ENCODE measurements at places on chromosomes 1 and 21.

DNA sequence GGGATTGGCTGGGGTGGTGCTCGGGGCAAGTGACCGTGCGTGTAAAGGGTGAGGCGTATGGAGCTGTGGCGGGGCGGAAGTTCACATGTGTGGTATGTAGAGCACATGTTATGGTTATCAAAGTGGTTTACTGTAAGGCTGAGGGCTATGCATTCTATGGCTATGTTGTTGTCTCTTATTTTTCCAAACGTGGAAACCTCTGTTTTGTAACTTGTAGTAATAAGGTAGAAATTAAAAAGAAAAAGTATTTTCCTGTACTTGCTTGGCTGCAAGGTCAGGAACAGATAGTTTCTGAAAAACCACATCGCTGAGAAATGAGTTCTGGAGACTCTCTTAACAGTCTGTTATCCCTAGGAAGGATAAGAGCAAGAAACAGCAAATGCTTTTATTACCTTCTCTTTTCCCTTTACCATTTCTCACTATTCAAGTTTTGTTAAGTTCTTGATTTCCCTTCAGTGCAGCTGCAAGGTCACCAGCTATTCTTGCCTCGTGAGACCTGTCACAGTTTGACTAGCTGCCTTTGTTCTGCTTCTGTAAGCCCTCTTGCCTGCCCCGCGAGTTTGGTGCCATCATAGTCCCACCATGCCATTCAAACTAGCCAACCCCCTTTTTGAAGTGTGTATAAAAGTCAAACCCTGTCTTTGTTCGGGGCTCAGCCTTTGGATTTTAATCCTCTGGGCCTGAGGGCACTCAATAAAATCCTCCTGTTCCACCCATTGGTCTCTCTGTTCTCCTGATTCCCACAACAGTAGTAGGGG is 9.5 kb downstream of the RNU1-2 start:
- no peak for DNase-seq

GRCh38 chr1:115714572-115715141 is 53.9 kb downstream of the CASQ2 start:
- no peak for DNase-seq

GRCh38 chr1:210709701-210710100 is 381.0 kb downstream of the HHAT start:
- no peak for DNase-seq

GRCh38 chr1:205961991-205962820 is 18.9 kb upstream of the SLC26A9 start:
- no peak for DNase-seq

GRCh38 chr1:64969305-64970046 is 3.1 kb upstream of the JAK1 start:
- DNase-seq, result no peak

DNA sequence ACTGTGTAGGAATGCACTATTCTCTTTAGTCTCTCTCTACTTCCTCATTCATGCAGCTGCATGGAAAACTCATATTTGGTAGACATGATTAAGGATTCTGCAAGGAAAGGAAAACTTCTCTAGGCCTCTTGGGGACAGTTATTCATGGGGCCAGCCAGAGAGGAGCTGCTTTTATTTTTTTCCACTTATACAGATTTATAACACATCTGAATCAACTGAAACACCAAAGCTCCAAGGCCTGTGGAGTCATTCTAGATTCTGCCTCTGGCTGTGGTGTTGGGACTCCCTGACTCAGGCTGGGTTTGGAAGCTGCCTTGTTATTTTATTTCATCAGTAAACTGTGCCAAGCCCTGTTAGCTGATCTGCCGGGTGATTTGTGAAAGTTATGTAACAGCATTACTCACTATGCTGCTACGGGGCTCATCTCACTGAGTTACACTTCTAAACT is 83.9 kb upstream of the EDEM3 start:
- DNase-seq, result no peak

DNA sequence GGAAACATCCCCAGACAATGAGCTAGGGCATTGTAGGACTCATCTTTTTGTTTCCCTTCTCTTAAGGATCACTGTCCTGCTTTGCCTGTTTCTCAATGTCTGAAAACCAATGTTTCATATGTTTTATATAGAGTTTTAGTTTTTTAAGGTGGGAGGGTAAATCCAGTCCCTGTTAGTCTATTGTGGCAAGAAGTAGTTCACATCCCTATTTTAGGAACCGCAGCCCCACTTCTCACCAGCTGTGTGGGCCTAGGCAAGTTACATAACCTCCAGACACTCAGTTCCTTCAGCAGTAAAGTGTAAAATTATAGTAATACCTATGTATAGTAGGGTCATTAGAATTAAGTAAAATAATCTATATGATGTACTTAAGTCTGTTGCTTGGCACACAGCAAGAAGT is 105.8 kb upstream of the WLS start:
- DNase-seq, result no peak
